Bronchus fibroblast of lung (primary cell): ENCODE measurements at places on chromosomes 11 and 22. TPM values are rescaled to one million over a fixed set of nuclear protein-coding genes. Genes with fewer than 3 reads are reported as not detected.

MFRP gene
- total RNA-seq: not detected in 2 replicates

OAF gene
- total RNA-seq: 49.9 and 52.1 TPM in 2 replicates

MAPK8IP2 gene
- total RNA-seq: 0.17 and 0.59 TPM in 2 replicates

MMP13 gene
- not detected in 2 replicates for total RNA-seq

HTATIP2 gene
- 38.2 and 40.3 TPM in 2 replicates for total RNA-seq

OR10D3 gene
- not detected in 2 replicates for total RNA-seq

KCNJ11 gene
- under 0.01 TPM in 2 replicates for total RNA-seq

SCN2B gene
- total RNA-seq: 0.15 and 0.17 TPM in 2 replicates

GRM5 gene
- under 0.01 TPM in 1 of 2 replicates, not detected in the other for total RNA-seq

SLC15A3 gene
- 1.3 and 3.4 TPM in 2 replicates for total RNA-seq

TMEM86A gene
- 0.45 and 0.50 TPM in 2 replicates for total RNA-seq

CAT gene
- total RNA-seq: 55.5 and 57.1 TPM in 2 replicates

FTH1 gene
- 569 and 797 TPM in 2 replicates for total RNA-seq

FERMT3 gene
- total RNA-seq: 1.8 and 2.2 TPM in 2 replicates

C11orf87 gene
- not detected in 2 replicates for total RNA-seq

RTN4RL2 gene
- total RNA-seq: 1.3 TPM in 2 replicates

LDLRAD3 gene
- 19.0 and 20.7 TPM in 2 replicates for total RNA-seq

MAPK8IP1 gene
- total RNA-seq: 8.8 and 11.6 TPM in 2 replicates

CCDC157 gene
- 3.4 and 4.6 TPM in 2 replicates for total RNA-seq

KRTAP5-1 gene
- total RNA-seq: not detected in 2 replicates

SPA17 gene
- total RNA-seq: 25.2 and 33.1 TPM in 2 replicates

DNAJB7 gene
- not detected in 2 replicates for total RNA-seq

CNGA4 gene
- total RNA-seq: not detected in 2 replicates

PATE4 gene
- not detected in 2 replicates for total RNA-seq

DDX17 gene
- 229 and 307 TPM in 2 replicates for total RNA-seq

OR5B21 gene
- not detected in 2 replicates for total RNA-seq

KCNQ1 gene
- under 0.01 TPM in 1 of 2 replicates, not detected in the other for total RNA-seq

TBX10 gene
- not detected in 2 replicates for total RNA-seq

RIMBP3C gene
- total RNA-seq: 0.15 and 0.17 TPM in 2 replicates

CCDC88B gene
- 1.2 and 1.3 TPM in 2 replicates for total RNA-seq

CASP5 gene
- total RNA-seq: not detected in 2 replicates

INS gene
- not detected in 2 replicates for total RNA-seq

TM7SF2 gene
- total RNA-seq: 42.4 and 52.0 TPM in 2 replicates

IRAG1 gene
- total RNA-seq: 0.59 and 0.67 TPM in 2 replicates

OR2AT4 gene
- not detected in 2 replicates for total RNA-seq
